ENCODE measurements at places on chromosomes 6 and 20.

DNA sequence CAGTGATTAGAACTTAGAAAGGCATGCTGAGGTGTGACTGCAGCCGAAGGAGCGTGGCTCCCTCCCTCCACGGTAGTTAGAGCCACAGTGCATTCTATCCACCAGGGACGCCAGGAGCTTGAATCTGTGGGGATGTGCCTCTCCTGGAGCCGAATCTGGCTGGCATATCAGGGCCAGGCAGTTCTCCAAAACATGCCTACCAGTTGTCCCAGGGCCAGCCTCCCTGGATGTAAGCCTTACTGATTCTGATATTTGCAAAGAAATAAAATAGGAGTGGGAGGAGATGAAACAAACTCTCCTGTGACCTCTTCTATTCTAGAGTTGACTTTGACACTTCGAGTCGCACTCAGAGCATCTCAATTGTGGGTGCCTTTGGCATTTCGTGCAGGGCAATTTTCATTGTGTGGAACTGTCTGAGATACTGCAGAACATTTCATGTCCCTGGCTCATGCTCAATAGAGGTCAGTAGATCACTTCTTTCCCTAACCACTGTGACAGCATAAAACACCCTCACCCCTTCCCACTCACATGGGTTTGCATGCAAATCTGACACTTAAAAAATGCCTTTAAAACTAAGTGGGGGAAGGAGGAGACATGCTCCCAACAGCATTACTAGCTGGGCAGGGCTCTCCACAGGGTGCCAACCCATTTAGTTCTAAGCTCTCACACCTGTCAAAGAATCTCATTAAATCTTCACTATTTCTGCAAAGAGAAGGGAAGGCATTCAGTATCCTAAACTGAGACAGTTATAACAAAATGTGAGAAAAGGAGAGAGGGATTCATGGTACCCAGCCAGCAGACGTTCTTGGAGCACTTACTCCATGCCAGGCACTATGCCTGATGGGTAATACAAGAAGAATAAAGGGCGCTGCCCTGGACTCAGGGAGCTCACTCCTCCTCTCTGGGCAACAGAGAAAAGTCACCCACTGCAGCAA lies 378.9 kb downstream of the PREX1 start:
- DNase-seq, result no peak

DNA sequence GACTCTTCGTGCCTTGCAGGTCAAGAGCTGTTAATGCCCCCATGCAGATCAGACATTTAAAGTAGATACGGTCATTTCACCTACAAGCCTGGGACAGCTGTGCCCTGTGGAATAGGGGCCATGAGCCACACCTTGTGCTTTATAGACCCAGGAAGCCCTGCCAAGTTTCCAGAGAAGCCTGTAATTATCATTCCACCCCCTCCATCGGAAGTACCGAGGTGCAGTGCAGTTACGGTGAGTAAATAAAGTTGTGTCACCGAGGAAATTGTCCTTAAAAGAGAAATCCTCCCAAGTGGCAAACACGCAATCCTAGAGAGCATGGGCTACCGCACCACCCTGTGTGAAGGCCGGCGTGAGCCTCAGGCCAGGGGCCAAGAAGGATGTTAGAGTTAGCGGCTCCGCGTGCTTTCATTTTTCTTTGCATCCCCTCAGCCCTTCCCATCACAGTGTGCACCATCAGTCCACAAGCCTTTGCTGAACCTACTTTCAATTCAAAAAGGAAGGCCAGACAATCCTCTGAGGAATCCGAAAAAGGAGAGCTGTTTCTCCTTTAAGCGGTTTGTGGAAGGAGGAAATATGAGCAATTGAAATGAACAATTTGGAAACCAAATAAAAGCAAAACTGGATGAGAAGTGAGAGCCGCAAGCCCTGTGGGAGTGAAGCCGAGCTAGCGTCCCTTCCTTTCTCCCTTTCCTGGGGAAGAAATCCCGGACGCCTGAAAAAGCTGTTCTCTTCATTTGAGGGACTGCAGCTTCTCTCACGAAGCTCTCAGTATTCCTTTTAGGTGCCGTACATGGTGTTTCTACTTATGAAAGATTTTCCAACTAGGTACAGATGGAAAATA lies 183.3 kb upstream of the PDE10A start:
- DNase-seq, result no peak

DNA sequence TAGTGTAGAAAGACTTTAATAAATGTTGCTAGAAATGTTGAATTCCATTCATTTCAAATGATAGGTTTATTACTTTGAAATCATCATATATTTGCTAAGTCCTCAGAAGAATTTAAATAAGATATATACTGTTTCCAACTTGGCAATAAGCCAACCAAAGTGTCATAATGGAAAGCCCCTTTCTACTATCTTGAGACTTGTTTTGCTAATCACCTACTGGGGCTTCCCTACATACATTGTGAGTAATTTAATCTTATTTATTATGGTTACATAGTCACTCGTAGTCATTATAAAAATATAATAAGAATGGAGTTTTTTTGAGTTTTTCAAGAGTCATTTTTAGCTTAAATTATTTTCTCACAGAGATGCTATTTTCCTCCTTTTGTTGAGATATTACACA lies 20.7 kb downstream of the COL19A1 start:
- DNase-seq, result no peak

- DNase-seq, result no peak
These were observed 9.9 kb upstream of the C6orf141 start for GRCh38 chr6:49540614-49541013.

- no peak for DNase-seq
These were observed 369.1 kb downstream of the CDH4 start for GRCh38 chr20:61621035-61621730.

DNA sequence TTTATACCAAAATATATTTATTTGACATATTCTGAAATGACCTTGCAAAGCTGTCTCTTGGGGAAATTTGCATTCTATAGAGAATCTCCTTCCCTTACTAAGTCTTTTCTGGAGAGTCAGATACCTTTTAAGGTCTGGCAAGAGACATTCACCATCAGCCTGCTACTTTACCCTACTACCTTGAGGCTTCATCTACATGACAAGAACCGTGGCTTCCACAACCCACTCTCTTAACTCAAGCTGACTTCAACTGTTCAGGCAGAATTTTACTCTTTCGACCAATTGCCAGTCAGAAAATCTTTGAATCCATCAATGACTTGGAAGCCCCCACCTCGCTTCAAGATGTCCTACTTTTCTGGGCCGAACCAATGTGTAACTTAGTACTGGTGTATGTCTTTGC lies 314.2 kb downstream of the LAMA2 start:
- no peak for DNase-seq

GRCh38 chr6:55756531-55757031 lies 118.8 kb downstream of the BMP5 start:
- no peak for DNase-seq

DNA sequence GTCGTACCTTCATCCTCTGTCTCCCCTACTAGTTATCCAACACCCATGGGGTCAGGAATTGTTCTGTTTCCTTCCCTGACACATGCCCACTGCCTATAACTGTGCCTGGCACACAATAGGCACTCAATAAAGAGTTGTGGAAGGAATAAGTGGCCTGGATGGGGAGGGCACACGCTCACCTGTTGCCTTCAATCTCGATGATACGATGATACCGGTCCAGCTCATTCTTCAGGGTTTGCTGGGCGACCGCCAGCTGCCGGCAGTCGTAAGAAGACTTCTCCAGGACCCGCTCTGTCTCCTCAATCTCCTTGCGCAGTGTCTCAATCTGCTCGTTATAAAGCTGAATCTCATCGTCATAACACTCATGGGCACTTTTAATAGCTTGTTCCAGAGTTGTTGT lies 32.5 kb downstream of the BFSP1 start:
- no peak for DNase-seq

DNA sequence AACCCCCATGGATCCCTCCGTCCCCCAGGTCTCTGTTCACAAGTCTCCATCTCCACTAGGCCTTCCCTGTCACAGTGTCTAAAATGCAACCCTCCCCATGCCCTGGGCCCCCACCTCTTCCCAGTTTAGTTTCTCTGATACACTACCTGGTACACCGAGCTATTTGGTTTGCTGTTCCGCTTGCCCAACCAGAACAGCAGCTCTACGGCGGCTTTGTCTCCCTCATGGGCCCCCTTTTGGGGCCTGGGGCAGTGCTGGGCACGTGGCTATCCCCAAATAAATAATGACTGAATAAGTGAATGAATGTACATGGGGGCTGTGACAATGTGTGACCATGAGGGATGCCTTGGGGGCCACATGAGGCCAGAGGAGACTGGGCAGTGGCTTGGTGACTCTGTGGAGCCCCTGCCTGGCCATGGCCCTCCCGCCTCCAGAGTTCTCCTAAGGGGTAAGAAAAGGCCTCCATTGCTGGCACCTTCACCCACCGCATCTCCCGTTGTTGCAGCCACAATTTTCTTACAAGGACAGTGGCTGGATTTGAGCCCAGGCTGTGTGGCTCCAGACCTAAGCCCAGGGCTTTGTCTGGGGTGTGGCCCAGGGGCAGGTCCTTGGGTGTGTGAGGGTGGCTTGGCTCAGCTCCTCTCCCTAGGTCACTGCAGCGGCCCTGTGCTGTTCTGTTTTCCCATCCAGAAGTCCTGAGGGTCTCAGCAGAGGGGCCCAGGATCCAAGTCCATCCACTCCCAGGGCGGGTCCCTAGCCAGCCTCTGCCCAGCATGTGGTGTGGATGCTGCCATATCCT lies 408.5 kb upstream of the SULF2 start:
- no peak for DNase-seq

DNA sequence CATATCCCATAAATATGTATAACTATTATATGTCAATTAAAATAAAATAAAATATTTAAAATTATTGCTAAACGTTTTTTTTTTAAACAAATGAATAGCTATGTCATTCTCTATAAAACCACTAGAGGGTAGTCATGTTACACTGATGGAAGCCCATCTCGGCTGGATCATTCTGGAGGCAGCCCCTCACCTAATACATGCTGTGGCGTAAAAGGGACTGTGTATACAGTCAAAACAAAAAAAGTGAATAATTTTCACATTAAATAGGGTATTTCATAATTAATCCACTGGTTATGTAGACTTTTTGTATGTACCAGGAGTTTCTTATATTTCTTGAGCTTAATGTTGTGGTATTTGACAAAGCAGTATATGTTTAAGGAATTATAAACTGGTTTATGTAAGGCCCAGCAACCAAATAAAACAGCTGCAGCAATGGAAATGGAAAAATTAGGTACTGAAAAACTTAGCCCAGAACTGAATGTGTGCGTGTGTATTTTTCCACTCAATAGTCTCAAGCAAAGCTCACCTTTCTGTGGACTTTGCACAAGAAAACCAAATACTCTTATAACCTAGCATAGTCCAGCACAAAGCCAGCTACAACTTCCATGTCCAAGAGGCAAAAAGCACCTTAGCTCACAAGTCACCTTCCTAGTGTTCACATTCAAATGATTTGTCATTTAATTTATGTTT lies 81.7 kb downstream of the COL9A1 start:
- no peak for DNase-seq

GRCh38 chr20:50468378-50468798 lies 41.8 kb upstream of the PTPN1 start:
- DNase-seq, result no peak

DNA sequence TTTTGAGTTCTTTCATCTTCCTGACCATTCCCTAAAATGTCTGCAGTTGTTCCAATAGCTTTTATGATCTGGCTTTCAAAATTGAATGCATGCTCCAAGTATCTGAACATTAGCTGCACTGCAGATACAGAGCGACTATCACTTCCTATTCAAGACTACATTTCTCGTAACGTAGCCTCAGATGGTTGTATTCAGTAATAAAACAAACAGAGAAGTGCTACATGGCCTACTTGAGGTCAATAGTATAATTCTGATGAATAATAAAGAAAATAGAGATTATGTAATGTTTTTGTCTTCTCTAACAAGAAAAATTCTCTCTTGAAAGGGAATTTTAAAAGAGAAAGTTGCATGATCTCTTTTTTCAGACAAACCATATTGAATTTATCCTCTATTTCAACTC lies 333.9 kb upstream of the IRAK1BP1 start:
- DNase-seq, result no peak

DNA sequence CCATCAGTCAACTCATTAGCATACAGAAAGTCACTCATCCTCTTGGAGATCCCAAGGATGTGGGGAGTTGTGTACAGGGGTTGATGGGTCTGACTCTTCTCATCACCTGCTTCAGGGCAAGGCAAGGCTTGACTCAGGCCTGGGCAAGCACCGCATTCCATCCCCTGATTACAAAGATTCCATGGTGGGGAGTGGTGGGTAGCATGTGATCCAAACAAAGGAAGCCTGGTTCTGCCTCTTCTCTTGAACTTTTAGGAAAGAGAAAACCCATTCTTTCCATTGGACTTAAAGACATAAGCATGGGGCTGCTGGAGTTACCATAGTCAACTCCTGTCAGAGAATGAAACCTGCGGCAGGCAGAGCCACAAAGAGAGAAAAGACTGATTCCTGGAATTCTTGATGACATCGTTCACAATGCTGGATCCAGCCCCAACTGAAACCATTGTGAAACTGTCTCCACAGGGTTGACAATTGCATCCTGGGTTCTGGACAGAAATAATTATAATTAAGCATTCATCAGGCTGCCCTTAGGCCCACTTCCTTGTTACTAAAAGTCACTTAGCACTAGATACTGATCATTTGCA lies 235.8 kb upstream of the KCNG1 start:
- no peak for DNase-seq

DNA sequence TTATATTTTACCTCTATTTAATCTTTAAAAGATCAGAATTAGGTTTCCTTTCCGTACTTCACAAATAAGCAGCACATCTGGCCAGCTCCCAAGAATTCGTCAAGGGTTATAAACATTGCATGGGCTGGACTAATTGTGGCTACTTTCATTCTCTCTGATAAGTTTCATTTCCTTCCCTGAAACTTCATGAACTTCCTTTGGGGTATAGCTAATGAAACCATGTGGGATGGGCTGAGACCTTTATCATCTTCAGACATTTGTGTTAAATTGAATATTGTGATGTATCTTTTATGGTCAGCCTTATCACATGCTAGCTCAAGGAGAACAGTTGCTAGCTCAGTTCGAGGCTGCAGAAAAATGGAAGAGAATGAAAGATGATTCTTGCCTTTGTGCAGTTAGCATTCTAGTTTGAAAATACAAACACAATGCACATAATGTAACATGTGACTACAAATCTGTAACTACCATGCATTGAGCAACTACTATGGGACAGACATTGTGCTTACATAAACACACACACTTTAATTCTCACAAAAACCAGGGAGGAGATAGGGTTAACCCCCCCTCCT lies 1.7 kb upstream of the GMPR start:
- no peak for DNase-seq

Measured in CD4-positive, alpha-beta T cell treated with Interferon gamma for 1 hour (primary cell).